ENCODE measurements at places on chromosomes 3 and 15.

DNA sequence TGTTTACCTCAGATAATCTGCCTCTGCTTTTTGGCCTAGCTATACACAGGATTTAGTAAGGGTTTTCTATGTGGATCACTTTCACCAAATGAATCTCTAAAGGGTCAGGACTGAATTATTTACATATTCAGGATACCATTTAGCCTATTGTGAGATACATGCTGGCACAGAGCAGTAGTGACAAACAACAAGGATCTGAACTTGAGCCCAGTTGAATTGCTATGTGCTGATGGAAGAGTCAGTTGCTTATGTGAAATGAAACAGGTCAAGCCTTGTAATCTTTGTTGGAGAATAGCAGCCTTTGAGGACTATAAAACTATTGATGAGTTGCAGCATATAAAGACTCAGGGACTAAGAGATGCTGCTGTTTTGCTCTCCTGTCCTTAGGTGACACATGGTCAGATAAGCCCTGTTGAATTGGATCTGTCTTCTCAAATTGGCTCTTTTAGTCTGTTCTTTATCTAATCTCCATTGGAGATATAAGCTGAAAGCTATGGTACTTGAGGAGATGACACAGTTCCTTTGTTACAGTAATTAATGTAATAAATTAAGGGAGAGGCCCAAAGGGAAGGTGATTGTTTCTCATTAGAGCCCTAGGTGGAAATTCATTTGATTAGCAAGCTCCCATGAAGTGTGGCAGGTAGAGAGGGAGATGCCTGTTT lies 30.4 kb downstream of the ZNF609 start:
- DNase-seq = no peak

DNA sequence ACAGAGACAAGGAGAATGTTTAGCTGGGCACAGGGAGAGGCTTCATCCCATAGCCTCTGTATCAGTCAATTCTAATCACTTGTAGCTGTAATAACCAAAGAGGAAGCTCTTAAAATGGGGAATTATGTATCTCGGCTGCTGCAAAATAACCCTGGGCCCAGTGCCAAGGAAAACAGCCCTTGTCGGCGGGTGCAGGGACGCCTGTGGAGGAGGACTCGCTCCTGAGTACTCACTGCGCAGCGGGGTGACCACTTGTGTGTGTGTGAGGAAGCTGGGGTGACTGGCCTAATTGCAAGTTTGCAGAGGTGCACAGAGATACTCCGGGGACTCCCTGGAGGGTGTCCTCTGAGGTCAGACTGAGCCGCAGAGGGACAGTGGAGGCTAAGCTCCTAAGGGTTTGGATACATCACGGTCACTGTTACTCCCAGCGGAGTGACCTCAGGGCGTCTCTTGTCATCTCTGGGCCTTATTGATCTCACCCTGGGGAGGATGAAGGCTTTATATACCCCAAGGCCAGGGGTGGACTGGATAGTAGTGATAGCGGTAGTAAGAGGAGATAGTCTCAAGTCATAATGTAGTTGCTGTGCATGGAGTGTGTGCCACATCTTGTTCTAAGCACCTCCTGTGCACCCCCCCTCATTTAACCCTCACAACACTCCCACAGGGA lies 37.2 kb downstream of the SLC6A6 start:
- no peak for DNase-seq

GRCh38 chr3:181383760-181384159 lies 328.0 kb upstream of the SOX2 start:
- no peak for DNase-seq

- DNase-seq = no peak
Observed at GRCh38 chr3:153978006-153978405, 143.2 kb upstream of the ARHGEF26 start.

DNA sequence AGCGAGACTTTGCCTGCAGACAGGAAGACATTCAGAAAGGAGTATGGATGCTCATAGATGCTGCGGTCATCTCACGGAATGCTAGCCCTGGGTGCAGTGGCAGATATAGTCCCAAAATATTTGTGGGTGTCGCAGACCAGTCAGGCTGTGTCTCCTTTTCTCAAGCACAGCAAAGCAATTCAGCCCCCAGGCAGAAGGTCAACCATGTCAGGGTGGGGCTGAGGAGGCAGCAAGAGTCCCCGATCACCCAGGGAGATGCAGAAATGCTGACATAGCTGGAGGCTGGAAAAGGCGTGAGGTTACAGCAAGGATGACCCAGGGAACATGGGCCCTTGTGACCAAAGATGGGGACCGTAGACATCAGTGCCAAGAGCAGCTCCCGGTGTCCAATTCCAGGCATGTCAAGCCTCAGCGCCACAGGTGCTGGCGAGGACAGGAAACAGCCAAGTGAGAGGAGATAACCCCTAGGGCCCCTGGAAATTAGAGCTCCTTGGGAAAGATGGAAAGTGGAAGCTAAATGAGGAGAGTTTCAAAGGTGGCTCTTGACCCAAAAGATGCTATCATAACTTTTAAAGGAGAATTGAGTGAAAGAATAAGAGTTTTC lies 81.2 kb upstream of the ABHD17C start:
- no peak for DNase-seq

DNA sequence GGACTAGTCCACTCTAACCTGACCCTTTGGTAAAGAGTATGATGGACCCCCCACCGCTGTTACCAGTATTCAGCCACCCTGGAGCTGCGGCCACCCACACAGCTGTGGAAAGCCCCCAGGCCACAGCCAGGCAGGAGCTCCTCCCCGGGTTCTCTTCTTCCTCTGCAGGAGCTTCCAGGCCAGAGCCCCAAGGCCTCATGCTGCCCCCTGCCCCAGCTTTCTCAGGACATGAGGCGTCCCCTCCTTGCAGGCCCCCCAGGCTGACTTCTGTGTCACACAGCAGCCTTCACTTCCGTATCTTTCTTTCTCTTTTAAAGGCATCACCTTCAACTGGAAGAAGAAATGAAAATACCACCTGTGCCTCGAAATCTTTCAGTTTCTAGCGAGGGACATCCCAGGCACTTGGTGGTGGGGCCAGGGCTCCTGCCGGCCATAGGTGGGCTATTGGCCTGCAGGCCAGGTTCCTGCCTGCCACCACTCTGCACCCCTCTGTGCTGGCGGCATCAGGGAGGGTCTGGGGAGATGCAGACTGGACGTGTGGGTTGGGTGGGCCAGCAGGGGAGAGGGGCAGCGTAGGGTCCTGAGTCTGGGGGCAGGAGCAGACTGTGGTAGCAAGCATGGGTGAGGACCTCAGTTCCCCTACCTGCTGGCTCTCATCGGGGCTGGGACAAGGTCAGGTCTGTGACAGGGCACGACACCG lies 19.9 kb downstream of the KLF13 start:
- DNase-seq = peak; percentile 51

DNA sequence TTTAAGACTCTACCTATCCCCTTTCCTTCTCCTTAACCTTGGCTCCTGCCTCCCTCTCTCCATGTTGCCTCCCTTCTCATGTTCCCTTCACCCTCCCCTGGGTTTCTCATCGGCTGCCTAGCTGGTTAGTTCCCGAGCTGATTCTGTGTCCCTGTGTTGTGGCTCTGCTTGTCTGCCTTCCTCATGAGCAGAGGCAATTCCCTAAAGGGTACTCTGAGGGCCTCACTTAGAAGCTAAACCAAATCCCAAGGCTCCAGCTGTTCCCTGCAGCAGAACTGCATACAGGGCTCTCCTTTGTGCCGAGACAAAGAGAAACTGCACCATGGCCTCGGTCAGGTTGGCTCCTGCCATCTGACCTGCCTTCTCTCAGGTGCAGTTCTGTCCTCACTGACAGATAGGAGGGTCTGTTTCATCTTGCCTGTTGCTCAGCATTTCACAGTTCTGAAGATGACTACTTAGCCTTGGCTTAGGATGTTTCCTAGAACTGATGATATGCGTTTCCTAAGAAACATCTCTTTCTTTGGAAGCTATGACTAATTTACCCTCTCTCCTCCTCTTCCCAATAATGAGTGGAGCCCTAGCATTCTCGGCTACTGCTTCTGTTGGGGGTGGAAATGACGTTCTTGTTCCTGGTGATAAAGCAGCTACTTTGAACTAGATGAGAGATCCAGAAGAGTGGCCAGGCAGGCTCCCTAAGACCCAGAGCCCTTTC lies 27.1 kb downstream of the DUOX1 start:
- no peak for DNase-seq
